ENCODE measurements at places on chromosomes 5 and 9.
A peak's percentile ranks its signal among the peaks of the same experiment; 100 is the strongest.

DNA sequence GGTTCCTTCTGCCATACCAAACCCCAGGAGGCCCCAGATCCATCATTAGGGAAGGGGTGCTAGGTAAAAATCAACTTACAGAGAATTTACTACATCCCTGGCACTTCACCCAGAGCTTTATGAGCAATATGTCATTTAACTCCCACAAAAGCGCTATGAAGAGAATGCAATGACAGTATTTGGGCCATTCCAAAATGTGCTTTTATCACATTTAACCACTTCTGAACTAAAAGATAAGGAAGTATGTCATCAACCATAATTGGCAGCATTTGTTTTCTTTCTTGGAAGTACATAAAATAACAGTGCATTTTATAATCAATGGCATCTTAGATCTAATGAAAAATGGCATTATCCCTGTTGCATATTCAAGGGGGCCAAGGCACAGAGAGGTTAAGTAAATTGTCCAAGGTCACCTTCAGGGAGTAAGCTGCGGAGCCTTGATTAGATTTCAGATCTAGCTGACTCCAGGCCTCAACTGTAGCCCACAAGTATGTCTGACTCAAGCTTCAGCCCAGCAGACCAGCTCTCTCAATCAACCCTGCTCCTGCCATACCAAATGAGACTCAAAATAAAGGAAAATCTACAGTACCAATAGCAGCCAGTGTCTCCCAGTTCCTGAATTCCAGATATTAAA lies 16.5 kb downstream of the SH3TC2 start:
- DNase-seq: no peak

DNA sequence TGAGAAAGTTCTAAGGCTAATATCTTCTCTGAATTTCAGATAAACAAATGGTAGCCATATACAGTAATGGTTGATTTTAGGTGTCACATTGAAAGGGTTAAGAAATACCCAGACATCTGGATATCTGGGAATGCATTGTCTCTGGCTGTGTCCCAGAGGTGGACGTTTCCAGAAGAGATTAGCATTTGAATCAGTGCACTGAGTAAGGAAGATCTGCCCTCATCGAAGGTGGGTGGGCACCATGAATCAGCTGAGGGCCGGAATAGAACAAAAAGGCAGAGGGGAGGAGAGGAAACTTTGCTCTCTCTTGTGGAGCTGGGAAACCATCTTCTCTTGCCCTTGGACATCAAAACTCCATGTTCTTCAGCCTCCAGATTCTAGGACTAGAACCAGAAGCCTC lies 554.4 kb downstream of the IRX1 start:
- no peak for DNase-seq

GRCh38 chr5:1208743-1209488 lies 7.5 kb downstream of the SLC6A19 start:
- DNase-seq: peak; percentile 72

DNA sequence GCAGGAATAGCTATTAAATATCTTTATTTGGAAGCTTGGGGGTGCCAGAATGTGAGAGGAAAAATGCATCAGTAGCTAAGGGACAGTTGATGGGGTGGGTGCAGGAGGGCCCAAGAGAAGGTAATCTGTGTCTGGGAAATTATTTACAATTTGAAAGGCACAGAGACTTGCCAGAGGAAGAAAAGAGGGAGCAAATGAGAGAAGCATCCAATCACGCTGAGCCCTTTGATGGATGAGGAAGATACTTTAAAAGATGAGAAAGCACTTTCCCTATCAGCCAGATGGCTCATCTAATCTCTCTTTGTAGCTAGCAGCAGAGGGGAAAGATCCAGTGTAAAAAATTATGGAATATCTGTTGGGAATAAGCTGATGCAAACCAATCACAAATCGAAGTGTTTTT lies 57.0 kb upstream of the ABCA1 start:
- no peak for DNase-seq

DNA sequence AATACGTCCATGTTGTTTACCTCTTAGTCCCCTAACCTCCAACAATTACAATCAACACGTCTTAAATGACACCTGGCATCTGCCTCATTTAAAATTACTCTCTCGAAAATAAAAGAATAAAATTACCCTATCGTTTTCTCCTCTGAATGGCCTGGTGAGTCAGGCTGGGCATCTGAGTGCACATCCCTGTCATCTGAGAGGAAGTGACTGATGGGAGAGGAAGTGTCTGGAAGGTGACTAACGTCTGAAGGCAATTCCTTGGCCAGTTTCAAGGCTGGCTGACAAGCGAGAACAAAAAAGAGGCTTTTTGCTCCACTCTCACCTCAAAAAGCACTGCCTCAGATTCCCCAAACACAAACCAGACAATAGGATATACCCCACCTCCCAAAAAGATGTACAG lies 57.7 kb downstream of the MAPKAP1 start:
- no peak for DNase-seq

DNA sequence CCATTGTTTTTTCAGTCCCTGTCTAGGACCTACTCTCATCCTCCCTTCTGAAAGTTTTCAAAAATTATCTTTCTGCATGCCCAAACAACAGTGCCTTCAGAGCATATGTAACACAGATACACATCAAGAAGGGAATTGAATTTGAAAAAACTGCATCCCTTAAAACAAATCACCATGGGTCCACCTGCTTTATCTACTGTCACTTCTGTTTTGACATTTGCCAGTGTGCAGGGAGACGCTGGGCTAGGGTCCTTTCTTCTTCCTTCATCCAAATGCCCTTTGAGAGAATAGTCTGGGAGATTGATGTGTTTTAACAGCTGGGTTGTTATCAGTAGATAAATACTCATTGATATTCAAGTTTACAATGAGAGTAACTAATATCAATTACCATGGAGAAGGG lies 1630.1 kb downstream of the MAT2B start:
- DNase-seq: no peak

- DNase-seq: peak; percentile 60
Observed at GRCh38 chr5:72818866-72819534, 2.5 kb downstream of the TNPO1 start.

- no peak for DNase-seq
Observed at GRCh38 chr5:123170816-123171215, 81.8 kb downstream of the PRDM6 start.

DNA sequence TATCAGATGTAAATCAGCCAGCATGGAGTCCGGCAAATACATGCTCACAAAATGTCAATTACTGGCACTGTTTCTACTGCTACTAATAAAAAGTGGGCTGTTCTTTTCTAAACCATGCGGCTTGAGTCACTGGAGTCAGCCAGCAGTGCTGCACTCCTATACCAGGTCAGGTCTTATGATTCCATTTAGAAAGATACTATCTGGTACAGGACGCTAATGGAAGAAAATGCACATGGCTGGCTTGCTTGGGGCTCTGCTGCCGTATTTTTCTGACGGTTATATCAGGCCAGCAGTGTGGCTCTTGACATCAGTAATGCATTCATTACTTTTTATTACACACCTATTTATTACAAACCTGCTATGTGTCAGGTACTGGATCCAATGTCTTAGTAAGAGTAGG lies 74.3 kb downstream of the NDFIP1 start:
- DNase-seq: no peak

DNA sequence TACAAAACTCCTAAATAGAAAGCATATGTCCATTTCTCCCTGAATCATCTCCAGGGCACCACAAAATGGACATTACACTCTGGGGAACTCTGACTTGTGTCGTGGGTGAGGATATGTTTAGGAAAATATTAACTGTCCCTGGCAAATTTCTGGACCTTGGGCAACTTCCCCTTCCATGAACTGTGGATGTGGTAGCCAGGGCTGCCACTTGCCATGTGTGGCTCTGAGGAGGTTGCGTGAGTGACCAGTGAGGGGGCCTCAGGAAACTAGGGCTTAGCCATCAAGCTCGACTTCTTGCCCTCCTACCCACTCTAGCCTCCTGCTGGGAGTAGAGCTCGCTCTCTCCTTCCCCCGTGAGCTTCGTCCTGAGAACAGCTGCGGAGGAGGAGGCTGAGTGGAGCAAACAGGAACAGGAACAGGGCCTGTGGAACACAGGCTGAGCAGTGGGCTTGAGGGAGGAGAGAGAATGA lies 13.8 kb upstream of the STC2 start:
- no peak for DNase-seq

- no peak for DNase-seq
Observed at GRCh38 chr9:14052359-14052758, 261.6 kb downstream of the NFIB start.

Measured in nephron progenitor cell (in vitro differentiated cells).